ENCODE measurements at places on chromosomes 7 and 10.

GRCh38 chr7:44224974-44225565 is 24.3 kb downstream of the YKT6 start:
- DNase-seq, result no peak

DNA sequence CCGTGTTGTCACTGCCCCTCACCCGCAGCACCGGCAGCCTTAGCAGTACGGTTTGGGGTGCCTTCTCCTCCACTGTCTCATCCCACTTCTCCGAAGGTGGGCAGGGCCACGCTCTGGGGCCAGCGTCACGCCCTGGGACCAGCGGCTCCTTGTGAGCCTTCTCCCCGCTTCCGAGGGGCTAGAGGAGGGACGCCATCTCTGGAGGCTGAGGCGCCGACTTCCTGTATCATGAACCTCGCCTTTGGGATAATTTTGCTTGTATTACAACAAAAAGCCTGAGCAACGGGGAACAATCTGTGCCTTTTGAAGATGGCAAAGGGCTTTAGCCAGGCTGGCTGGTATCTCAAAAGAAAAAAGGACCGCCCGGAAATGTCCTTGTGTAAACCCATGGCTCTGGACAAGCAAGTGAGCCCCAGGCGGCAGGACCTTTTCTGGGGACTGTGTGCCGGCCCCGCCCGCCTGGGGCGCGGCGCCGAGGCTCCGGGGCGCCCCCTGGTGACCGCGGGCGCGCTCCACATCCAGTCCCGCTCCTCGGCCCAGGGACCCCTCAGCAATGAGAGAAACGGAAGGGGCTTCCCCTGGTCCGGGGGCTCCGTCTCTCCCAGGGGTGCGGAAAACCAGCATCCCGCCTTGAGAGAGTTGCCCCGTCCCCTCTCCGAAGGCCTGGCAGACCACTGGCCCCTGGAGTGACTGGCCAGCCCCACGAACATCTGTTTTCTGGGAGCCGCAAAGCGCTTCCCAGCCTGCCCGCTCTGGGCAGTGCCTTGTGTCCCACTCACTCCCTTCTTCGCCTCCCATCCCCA is 3.8 kb downstream of the DEPP1 start:
- no peak for DNase-seq

DNA sequence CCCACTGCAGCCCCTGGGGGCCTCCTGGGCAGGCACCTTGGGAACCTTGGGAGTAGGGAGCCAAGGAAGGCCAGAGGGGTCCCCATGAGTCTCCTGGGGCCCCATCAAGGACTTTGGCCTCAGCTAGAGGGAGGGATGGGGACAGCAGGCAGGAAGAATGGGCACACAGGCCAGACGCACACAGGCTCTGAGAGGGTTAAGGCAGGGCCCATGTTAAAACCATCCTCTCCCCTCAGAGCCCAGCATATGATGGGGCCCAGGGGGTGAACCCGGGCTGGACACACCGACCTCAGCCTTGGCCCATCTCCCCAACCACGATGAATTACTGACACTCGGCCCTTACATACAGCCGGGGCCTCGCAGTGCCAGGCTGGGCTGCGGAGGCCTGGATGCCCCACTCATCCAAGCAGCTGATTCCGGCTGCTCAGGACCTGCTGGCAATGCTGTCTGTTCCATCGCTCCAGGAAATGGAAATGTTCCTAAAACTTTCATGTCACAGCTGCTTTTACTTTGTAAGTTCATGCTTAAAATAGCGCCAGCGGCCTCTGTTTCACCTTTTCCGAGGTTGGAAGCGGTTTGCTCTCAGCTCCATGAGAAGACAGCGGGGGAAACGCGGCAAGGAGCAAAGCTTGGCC is 17.3 kb upstream of the INPP5A start:
- DNase-seq, result no peak

GRCh38 chr7:137454246-137454724 is 110.8 kb upstream of the PTN start:
- no peak for DNase-seq

- DNase-seq, result no peak
Measured at GRCh38 chr10:48557511-48558123, 47.3 kb downstream of the ARHGAP22 start.

DNA sequence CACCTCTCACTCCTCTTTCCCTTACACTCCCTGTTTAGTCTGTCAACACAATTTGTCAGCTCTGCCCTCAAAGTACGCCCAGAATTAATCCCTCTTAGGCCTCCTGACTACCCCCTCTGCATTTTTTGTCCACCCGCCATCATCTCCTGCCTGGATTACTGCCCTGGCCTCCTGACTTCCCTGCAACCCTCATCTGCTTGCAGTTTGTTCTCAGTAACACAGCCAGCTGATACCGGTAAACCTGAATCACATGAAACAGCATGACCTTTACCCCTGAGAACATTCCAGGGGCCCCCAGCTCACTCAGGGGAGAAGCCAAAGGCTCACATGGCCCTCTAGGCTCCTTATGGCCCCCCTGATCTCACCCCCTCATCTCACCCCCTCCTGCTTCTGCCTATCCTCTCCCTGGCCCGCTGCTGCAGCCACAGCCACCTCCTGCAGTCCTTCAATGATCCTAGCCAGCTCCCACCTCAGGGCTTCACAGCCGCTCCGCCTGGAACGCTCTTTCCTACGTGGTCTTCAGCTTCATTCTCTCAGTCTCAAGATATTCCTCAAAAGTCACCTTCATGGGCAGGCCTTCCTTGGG is 8.9 kb downstream of the C10orf53 start:
- no peak for DNase-seq

- DNase-seq, result no peak
Measured at GRCh38 chr7:443279-443833, 76.3 kb downstream of the PDGFA start.

- no peak for DNase-seq
Measured at GRCh38 chr7:29161231-29161630, 14.9 kb upstream of the CPVL start.

DNA sequence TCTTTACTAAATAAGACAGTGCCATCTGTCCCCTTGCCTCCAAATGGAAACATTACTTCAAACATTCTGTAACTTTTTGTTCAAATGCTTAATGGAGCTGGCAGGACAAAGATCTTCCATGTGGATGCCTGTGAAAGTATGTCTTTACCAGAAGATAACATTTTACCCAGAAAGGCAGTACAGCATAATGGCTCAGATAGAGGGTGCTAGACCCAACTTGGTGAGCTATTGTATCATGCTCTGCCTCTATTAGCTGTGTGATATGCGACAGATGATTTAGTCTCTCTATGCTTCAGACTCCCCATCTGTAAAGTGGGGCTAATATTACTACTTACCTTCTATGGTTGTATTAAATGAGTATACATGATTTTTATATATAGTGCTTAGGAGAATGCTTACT is 8.8 kb upstream of the SMKR1 start:
- no peak for DNase-seq

GRCh38 chr7:146401939-146402338 is 285.3 kb downstream of the CNTNAP2 start:
- DNase-seq, result no peak

DNA sequence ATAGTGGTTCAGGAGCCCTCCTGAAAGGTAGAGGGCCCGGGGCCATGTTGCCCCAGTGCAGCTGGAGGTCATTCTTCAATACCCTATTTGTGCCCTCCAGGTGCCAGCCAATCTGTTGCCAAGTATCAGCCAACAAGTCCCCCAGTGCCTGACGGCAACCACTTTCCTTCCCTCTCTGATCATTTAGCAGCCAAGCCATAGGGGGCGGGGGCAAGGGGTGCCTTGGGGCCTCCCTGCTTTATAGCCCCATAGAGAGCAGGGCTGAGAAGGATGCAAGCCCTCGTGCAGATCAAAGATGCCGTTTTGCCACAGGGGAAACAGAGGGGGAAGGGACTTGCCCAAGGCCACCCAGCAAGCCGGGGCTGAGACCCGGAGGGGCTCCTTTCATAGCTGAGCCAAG is 149.0 kb upstream of the CHST15 start:
- DNase-seq, result no peak

DNA sequence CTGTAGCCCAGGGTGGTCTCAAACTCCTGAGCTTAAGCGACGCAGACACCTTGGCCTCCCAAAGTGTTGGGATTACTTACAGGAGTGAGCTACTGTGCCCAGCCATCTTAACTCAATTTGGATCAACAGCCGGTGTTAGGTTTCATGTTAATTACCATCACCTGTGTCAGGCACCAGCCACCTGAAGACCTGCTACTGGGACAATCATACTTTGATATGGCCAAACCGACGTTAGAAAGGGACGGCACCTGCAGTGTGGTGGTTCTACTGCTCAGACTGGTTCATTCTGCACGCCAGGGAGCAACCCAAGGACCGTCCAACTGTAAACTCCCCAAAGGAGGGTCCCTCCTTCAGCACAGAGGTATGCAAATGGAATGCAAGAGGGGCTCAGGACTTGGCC is 74.2 kb upstream of the CYTH3 start:
- DNase-seq, result no peak

DNA sequence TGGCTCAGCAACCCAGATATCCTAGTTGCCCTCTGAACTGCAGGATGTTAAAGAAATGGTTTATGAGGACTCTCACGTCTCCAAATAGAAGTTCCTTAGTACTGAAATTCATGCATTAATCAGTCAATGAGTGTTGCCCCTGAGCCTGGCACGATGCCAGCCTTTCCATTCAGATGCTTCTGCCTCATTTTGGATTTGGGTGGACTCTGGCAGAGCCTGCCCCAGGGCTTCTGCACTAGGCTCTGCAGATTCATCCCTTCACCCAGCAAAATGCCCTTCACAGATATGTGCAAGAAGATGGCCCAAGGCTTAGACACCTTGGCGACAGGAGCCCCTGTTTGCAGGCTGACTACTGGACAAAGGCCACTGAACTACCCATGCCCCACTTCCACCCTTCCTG is 747.8 kb downstream of the GRID1 start:
- no peak for DNase-seq

- DNase-seq, result no peak
Measured at GRCh38 chr7:106604303-106604924, 56.5 kb downstream of the CCDC71L start.

- DNase-seq, result no peak
Measured at GRCh38 chr10:4051011-4051640, 266.1 kb upstream of the KLF6 start.

- DNase-seq, result no peak
Measured at GRCh38 chr7:129370812-129371211, 63.4 kb upstream of the STRIP2 start.

GRCh38 chr10:3980660-3981059 is 195.7 kb upstream of the KLF6 start:
- DNase-seq, result no peak

DNA sequence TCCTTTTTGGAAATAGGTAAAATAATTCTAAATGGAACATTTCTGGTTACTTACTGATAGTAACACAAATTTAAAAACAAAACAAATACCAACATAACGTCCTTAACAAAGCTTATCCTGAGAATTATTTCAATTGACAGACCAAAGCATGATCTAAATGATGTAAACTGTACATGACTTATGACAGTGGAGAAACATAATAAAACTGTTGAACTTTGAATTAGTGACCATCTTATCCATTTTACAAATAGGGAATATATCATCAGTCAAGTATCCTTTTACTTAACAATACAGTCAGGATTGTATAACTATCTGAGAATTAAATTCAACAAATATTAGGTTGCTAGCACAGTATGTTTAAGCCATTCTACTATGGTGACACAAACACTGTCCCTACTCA is 2.4 kb downstream of the IPMK start:
- DNase-seq, result no peak

- no peak for DNase-seq
Measured at GRCh38 chr7:99191869-99192596, 15.9 kb downstream of the KPNA7 start.

GRCh38 chr10:79286318-79286951 is 60.8 kb upstream of the PPIF start:
- DNase-seq, result no peak

DNA sequence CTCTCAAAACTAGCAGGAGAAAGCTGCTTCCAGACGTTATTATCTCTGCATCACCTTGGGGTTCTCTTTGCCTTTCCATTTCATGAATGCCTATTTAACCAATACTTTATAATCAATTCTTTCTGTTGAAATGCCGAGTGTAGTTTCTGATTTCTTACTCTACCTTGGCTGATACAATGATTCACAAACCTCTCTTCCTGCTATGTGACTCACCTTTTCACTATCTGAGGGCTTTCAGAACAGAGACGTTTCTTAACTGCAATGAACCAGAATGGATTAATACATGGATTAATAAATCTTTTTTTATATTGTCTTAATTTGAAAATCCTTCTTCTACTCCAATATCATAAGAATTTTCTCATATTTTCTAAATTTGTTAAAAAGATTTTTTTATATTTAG is 46.4 kb upstream of the ZNF746 start:
- no peak for DNase-seq

- no peak for DNase-seq
Measured at GRCh38 chr7:150716368-150716767, at the start of gene GIMAP1. Gene GIMAP1, plus strand, starts transcription at chr7:150716613. Its CDS starts 2,435 bp downstream, at chr7:150719048.

GRCh38 chr7:51640841-51641240 is 324.2 kb upstream of the COBL start:
- no peak for DNase-seq

DNA sequence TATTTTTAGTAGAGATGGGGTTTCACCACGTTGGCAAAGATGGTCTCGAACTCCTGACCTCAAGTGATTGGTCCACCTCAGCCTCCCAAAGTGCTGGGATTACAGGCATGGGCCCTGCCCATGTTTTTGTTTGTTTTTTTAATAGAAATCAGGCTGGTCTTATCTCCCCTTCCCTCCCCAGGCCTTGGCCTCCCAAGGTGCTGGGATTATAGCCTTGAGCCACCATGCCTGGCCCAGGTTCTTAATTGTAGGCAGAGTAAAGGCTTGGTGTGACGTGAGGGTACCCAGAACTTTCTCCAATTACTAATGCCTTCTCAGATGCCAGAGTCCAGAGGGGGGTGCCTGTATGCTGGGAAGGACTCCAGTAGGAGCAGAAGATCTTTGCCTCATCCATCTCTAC is 5.2 kb upstream of the MKRN1 start:
- no peak for DNase-seq

- DNase-seq, result no peak
Measured at GRCh38 chr10:128609460-128609859, 483.2 kb upstream of the MKI67 start.

- DNase-seq, result no peak
Measured at GRCh38 chr7:140738280-140738679, 41.8 kb downstream of the NDUFB2 start.

- DNase-seq, result no peak
Measured at GRCh38 chr7:128190051-128190647, 50.9 kb upstream of the LEP start.

GRCh38 chr10:103849212-103849877 is 6.0 kb downstream of the SH3PXD2A start:
- DNase-seq, result no peak

- no peak for DNase-seq
Measured at GRCh38 chr7:96308253-96308949, 13.5 kb downstream of the SLC25A13 start.

All from epithelial cell of prostate (primary cell).